ENCODE measurements at places on chromosomes 7 and 10. TPM values are rescaled to one million over a fixed set of nuclear protein-coding genes. Genes with fewer than 3 reads are reported as not detected.

The CUTC gene
- total RNA-seq, result 23.5 TPM

The MYPN gene
- under 0.01 TPM for total RNA-seq

The TUBAL3 gene
- total RNA-seq, result not detected

The PNLIPRP2 gene
- not detected for total RNA-seq

The SPDYE8 gene
- not detected for total RNA-seq

The KIFBP gene
- 36.2 TPM for total RNA-seq

The ZNF746 gene
- 15.4 TPM for total RNA-seq

The VTI1A gene
- 33.9 TPM for total RNA-seq

The PSMG3 gene
- total RNA-seq, result 13.5 TPM

The GPR158 gene
- 0.05 TPM for total RNA-seq

The PIK3AP1 gene
- 0.89 TPM for total RNA-seq

The ADIRF gene
- total RNA-seq, result 1.5 TPM

The RALA gene
- 28.9 TPM for total RNA-seq

The MUC3A gene
- not detected for total RNA-seq

The DUSP5 gene
- 0.89 TPM for total RNA-seq

The TMEM168 gene
- total RNA-seq, result 30.9 TPM

The IL6 gene
- total RNA-seq, result 23.2 TPM

The MCM10 gene
- total RNA-seq, result 0.89 TPM

The PIK3CG gene
- not detected for total RNA-seq

The SH2D4B gene
- total RNA-seq, result not detected

The LGI1 gene
- not detected for total RNA-seq

The ADCYAP1R1 gene
- total RNA-seq, result not detected

The AKR1C8 gene
- not detected for total RNA-seq

The TBX20 gene
- 8.6 TPM for total RNA-seq

The RASA4B gene
- 2.5 TPM for total RNA-seq

The GALNT17 gene
- total RNA-seq, result not detected

The CCL24 gene
- not detected for total RNA-seq

The ATG9B gene
- total RNA-seq, result 1.6 TPM

The ABCB4 gene
- 0.30 TPM for total RNA-seq

The LIPJ gene
- total RNA-seq, result not detected

The STX1A gene
- 49.6 TPM for total RNA-seq

The C10orf95 gene
- not detected for total RNA-seq

The INMT gene
- total RNA-seq, result 0.30 TPM

The NUP205 gene
- 56.8 TPM for total RNA-seq

The KIAA1217 gene
- 7.1 TPM for total RNA-seq

The GNGT1 gene
- not detected for total RNA-seq

The UBE2H gene
- total RNA-seq, result 77.5 TPM

The TMEM270 gene
- not detected for total RNA-seq

The UBE3C gene
- total RNA-seq, result 125 TPM

The CTNNA3 gene
- under 0.01 TPM for total RNA-seq
